ENCODE measurements at places on chromosomes 7 and 10.

DNA sequence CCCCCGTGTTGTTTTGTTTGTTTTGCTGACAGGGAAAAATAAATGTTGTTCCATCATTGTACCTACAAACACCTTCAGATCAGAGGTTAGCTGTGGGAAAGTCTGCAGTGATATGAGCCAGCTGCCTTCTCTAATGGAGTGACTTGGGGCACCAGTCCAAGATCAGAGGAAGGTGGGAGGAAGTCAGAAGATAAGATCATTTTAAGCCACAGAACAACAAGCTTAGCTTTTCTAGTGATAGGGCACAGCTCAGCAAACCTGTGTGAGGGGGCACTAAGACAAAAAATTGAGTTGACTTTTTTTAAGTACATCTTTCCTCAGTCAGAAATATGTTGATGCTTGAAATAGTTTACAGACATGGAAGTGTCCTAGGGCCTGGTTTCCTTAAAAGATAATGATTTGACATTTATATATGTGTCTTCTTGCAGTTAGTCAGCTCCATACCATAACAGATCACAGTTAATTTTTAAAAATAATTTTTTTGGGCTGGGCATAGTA, 240.3 kb upstream of the KAT6B start:
- DNase-seq = no peak

DNA sequence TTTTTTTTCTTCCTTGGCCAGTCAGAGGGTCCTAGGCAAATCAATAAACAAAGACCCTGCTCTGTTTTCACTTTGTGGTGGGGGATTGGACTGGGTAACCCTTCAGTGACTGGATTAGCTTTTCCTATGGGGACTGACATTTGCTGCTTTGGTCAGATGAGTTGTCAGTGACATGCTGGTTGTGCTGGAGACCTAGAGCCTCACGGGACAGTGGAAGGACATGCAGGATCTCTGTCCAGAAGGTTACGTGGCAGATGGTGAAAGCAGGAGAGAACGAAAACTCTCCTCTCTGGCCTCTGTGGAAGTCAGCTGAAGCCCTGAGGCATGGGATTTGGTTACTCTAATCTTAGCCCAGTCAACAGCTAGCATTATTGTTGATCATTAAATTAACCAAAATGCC, 90.0 kb upstream of the BMPER start:
- DNase-seq = no peak

DNA sequence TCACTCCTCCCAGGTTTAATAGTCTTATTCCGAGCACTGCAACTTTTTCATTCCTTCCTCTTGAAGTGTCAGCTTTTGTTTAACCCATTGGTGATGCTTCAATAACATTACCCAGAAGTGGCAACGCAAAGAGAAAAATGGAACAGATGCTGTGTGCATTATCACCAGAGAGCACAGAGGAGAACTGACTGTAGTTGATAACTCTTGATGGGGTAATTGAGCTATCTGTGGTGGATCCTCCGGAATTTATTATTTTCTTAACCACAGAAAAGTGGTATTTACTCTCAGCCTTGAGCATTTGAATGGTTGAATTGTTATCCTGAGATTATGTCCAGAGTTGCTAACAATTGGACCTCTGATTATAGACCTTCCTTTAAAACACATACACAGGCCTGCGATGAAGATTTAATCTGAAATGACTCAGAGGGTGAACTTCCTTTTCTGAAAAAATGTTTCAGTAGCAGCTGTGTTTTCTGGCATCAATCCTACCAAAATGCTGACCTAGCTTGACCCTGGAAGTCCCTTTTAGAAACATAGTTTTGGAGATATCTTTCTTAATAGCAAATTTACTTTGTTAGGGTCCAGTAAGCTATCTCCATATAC, 1584.4 kb upstream of the LRRTM3 start:
- no peak for DNase-seq

GRCh38 chr10:132939957-132940790, 2.2 kb downstream of the CFAP46 start:
- peak; percentile 41 for DNase-seq

DNA sequence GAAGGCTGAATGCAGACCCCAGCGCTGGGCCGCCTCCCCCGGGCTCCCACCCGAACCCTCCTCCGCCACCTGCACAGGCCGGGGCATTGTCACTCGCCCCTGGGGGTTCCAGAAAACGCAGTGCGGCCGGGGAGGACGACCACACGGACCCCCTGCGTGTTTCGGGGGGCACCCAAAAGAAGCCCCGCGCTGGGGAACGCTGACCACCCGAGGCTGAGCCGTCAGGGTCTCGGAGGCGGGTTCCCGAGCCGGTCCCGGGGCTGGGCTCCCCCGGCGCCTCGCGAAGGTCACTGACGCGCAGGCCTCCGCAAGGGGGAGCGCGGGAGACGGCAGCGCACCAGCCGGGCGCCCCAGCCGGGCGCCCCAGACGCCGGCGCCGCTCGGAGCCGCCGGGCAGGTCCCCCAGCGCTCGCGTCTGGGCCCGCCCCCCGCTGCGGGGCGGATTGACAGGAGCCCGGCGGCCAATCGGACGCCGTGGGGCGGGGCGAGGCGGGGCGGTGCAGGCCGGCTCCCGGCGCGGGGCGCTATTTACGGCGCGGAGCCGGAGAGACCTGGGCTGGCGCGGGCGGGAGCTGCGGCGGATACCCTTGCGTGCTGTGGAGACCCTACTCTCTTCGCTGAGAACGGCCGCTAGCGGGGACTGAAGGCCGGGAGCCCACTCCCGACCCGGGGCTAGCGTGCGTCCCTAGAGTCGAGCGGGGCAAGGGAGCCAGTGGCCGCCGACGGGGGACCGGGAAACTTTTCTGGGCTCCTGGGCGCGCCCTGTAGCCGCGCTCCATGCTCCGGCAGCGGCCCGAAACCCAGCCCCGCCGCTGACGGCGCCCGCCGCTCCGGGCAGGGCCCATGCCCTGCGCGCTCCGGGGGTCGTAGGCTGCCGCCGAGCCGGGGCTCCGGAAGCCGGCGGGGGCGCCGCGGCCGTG, at the start of gene BAMBI:
Gene BAMBI (plus strand): TSS at position 554 of the 920 bp plus-strand sequence. CDS start 377 bp downstream, outside the sequence.
- DNase-seq = peak; percentile 88

DNA sequence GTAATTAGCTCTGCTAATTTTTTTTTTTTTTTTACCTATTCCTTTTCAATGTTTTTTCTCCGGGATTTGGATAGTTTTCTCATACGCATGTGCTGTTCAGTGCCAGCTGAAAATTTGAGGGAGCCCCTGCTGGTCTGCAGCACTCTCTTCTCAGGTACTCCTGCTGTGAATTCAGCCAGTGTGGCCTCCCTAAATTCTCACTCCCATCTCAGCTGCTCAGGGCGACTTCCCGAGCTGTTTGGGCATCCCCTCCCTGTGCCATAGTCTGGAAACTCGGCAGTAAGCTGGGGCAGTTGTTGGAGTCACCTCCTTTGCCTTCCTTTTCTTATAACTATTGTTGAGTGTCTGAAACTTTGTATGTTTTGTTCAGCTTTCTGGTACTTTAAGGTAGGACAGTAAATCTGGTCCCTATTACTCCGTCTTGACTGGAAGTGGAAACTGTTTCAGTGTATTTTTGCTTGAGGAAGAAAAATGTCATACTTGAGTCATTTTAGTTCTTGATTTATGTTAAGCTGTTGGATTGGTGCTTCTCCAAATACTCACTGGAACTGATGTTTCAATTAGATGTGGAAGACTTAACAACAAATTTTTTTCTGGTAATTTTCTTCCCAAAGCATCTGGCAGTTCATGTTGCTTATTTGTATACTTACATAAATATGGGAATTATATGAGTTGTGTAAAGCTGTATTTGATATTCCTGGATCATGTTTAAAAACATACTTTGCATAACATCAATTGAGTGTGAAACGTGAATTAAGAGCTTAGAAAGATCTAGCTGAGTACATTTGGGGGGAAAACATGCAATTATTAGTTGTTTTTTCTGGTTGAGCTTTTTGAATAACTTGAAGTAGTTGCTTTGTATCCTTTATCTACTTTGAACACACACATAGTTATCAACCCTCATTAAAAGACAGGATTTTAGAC, 33.7 kb downstream of the MINPP1 start:
- no peak for DNase-seq

GRCh38 chr7:117827862-117828261, 45.4 kb downstream of the CTTNBP2 start:
- DNase-seq = no peak

DNA sequence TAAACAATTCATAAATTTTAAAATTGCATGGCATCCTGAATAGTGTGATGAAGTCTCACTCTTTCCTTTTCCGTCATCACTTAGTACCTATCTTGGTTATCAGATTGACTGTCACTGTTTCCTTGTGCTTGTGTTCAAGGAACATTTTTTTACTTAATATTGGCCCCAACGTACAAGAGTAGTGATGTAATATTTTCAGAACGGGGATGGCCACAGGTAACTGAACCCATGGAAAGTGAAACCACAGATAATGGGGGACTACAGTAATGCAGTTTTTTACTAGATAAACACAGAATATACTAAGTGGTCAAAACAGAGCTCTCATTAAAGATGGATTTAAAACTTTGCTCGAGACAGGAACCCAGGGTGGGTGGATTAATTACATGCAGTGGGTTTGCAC, 85.4 kb downstream of the MACC1 start:
- no peak for DNase-seq

GRCh38 chr10:67612577-67613537, 83.1 kb downstream of the CTNNA3 start:
- DNase-seq = no peak

- no peak for DNase-seq
Measured at GRCh38 chr10:78832281-78832680, 236.5 kb upstream of the ZMIZ1 start.

DNA sequence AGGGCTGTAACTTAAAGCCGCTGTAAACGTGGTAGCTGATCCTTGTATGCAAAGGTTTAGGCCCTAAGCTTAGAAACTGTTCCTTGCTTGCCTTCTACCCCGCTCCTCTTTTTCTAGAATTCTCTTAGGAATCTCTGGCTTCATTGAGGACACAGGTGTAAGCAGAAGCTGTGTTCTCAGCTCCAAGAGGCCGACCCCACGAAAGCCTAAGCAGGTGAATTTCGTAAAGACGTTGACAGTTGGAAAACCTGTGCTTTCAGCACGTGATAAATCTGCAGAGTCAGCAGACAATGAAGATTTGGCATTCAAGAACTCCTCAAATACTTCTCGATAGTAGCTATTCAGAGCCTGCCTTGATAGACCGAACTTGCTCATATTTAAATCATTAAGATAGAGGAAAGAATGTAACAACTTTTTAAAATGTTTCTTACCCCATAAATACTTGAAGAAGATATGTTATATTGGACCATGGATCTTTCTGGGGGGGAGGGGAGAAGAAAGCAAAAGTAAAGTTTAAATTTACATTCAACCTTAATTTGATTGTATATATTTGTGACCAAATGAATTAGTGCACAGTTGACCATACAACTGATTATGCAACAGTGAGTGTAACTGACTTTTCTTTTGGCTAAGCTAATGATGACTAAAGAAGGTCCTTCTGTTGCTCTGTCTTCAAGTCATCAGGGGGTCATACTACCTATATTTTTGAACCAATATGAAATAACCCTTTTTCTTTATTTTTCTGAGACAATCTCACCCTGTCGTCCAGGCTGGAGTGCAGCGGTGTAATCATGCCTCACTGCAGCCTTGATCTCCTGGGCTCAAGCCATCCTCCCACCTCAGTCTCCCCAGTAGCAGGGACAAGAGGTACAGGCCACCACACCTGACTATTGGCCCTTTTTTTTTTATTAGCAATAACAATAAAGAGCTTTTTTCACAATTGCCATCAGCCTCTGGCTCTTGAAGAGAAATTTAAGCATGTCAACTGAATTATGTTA, 1.2 kb upstream of the GDI2 start:
- no peak for DNase-seq

DNA sequence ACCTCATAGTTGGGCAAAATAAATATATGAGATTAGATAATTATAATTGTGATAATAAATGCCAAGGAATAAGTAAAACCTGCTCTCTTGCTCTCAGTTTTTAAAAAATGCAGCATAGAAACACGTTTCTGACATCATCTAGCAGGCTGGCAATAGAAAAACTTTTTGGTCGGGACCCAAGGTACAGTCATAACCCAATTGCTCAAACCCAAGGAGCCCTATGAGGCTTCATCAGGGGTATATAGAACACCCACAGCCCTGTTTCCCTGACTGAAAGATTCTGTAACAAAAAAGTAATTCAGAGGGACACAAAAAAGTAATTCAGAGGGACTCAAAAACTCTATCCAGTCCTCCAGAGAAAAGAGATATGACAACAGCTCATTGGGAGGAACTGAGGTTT, 3.8 kb downstream of the PDE1C start:
- DNase-seq = no peak
